ENCODE measurements at places on chromosomes 3 and 15. TPM values are rescaled to one million over a fixed set of nuclear protein-coding genes. Genes with fewer than 3 reads are reported as not detected.

DNA sequence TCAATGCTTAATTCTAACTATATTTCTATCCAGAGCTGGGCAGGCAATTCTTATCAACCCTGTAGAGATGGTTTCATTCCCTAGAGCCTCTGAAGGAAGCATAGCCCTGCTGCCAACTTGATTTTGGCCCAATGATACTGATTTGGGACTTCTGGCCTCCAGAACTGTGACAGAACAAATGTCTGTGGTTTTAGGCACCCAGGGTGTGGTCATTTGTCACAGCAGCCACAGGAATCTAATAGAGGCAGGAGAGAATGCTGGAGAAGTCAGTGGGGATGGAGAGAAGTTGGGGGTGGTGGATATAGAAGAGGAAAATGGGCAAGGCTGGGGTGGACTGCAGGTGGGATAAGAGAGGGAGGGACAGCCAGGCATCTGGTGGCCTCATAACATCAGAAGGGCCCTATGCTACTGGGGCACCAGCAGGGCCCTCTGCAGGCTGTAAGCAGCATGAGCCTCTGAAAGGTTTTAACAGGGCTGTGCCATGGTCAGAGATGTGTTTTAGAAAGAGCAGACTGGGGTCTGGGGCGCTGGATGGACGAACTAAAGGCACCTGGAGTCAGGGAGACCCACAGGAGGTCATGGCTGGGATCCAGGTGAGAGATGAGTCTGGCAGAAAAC lies 19.8 kb downstream of the MRPS11 start:
- peak; percentile 45 for DNase-seq

Gene MCF2L2
- total RNA-seq, result not detected

DNA sequence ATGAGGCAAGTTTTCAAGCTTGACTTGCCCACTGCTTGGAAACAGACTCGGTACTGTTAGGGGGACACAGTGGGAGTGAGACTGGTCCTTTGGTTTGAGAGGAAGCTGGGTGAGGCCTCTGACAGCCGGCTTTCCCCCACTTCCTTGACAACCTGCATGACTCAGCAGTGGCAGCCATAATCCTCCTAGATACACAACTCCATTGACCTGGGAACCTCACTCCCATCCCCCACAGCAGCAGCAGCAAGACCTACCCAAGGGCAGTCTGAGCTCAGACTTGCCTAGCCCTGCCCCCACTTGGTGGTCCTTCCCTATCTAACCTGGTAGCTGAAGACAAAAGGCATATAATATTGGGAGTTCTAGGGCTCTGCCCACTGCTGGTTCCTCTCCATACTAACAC lies 1043.5 kb upstream of the ALCAM start:
- no peak for DNase-seq

- no peak for DNase-seq
Observed at GRCh38 chr3:3141939-3142338, 15.2 kb downstream of the TRNT1 start.

Gene MESP2
- not detected for total RNA-seq

Gene SLC12A1
- total RNA-seq, result not detected

Data from GM23248 (cell line).